Stimulated activated CD4-positive, alpha-beta T cell treated with anti-CD3 and anti-CD28 coated beads, Interleukin-1b, Interleukin-23, amount 100 ng/mL, for 1 hour (primary cell): ENCODE measurements at places on chromosomes 7 and 10.

GRCh38 chr7:140541513-140542227 lies 62.4 kb upstream of the MKRN1 start:
- DNase-seq: no peak

DNA sequence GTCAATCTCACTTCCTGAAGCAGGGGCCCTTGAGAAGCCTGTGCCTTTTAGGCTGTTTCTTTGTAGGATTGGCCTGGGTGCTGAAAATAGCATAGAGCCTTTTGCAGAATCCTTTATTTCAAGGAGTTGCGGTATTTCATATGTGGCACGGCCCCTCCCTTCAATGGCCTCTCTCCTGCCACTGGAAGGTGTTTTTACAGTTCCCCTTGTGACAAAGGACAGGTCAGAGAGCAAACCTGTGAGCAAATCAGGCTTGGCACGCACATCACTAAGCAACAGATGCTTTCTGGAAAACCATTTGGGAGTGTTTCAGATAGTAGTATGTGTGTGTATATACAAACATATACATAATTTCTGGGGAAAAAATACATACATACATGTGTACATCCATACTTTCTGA lies 388.6 kb upstream of the C7orf33 start:
- no peak for DNase-seq

DNA sequence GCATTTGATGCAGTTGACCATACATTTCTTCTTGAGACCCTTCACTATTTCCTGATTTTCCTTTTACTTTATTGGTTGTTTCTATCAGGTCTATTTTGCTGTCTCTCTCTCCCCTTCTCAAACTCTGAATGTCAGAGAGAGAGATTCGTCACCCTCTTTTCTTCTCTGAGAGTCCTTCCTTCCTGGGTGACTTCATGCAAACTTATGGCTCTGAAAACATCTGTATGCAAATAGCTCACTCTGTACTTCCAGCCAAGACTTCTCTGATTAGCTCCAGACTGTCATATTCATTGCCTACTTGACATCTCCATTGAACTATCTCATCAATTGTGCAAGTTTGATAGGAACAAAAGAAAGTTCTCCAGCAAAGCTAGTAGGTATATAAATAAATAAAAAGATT lies 191.7 kb upstream of the KLF6 start:
- DNase-seq: no peak

DNA sequence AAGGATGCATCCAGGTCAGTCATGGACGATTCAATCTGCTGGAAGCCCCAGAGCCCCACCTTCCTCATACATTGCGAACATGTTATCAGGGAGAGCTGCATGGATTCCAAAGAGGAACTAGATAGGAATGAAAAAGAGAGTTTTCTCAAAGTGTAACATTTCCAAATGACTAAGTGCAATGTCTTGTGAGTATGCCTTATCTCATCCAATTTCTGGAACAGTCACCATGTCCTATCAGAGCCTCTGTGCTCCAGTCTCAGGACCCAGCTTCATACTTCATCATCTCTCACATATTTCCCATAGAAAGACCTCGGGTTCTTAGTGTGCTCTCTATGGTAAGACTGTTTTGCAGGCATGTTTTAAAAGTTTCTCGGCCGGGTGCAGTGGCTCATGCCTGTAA lies 26.8 kb downstream of the ZC3HC1 start:
- DNase-seq: no peak

- DNase-seq: no peak
Observed at GRCh38 chr7:7867846-7868571, 100.6 kb upstream of the GLCCI1 start.

GRCh38 chr7:26978146-26978545 lies 113.8 kb upstream of the SKAP2 start:
- DNase-seq: no peak

DNA sequence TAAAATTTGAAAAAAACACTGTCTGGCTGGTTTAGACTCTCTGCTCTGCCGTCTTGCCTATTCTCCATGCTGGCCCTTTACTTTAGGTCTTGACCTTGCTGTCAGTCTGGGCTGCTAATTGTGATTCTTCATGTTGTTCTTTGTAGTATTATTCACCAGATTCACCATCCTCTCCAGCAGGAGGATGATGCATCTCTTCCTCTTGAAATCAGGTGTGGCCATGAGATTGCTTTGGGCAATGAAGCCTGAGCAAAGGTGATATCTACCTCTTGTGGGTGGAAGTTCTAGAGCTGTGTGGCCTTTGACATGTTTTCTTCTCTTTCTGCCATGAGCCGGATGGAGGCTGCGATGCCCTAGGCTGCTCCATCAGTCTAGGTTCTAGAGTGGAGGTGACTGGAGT lies 51.3 kb upstream of the ITPRID1 start:
- DNase-seq: no peak

GRCh38 chr7:116443646-116444045 lies 55.9 kb upstream of the CAV2 start:
- no peak for DNase-seq

GRCh38 chr7:115387137-115387536 lies 465.2 kb downstream of the MDFIC start:
- no peak for DNase-seq

- DNase-seq: no peak
Observed at GRCh38 chr10:105974803-105975456, 1189.6 kb downstream of the SORCS1 start.

DNA sequence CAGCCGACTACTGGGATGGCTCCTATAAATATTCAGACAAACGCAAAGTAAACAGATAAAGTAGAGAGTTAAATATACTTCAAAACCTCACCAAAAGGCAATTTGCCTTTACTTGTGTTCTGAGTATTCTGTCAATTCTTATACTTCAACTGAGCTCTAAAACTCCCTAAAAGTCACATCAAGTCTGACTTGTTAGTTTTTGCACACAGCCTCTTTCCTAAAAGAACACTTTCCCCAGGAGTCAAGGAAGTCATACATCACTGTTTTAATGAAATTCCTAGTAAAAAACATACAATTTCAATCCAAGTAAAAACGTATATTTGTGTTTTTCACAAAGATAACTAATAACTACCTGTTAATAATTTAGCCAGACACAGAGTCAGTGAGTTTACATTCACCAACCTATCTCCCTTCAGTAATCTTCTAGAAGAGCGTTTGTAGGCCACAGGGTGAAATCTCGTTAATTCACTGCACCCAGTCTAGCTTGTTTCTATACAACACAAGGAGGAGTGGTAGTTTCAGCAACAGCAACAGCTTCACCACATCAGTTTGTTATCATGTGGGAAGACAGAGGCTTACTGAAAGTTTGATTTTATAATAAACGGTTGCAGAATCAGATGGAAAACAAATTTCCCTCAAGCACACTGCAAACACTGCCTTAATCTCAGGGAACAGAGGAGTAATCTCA lies 2.7 kb downstream of the COBL start:
- DNase-seq: no peak

DNA sequence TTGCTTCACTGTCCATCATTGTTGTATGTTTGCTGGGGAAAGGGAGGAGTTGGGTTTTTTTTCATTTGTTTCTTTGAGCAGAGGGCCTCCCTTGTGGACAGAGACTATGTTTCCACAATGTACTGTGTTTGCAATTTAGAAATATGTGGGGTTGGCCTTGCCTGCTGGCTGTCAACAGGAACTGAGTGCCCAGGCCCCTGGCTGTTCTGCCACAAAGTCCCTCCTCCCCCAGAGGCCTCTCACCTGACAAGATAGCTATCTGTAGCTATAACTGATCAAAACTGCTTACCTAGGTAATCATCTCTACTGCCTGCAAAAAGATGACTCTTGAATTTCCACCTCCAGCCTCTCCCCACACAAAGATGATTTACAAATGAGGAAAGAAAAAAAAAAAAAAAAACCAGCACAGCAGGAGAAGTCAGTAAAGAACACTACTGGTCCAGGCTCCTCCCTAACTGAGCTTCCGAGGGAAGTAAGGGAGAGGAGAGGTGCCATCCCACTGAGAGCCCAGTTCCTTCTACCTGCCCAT lies 121.8 kb downstream of the SGMS1 start:
- DNase-seq: no peak

DNA sequence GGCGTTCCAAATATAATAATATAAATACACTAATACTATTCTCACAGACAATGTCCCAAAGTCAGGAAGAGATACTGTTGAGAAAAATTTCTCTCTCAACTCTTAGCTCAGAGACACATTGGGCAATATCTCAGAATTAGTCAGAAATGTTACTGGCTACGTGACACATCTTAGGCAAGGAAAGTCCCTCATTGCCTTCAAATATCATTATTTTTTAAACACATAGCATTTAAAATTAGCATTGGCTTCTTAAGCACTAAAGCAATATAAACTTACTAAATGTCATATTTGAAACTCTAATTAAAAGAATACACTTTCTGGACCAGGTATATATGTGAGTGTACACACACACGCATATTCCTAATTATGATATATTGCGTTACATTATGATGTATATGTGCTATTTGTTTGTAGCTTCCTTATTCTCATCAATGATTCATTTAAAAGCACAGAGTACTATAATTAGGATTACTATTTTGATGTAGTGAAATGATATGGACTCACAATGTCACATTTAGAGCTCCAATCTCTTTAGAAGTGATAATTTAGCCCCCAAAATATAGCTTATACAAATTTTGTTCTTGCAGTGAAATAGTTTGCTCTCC lies 255.8 kb downstream of the TWIST1 start:
- DNase-seq: no peak

DNA sequence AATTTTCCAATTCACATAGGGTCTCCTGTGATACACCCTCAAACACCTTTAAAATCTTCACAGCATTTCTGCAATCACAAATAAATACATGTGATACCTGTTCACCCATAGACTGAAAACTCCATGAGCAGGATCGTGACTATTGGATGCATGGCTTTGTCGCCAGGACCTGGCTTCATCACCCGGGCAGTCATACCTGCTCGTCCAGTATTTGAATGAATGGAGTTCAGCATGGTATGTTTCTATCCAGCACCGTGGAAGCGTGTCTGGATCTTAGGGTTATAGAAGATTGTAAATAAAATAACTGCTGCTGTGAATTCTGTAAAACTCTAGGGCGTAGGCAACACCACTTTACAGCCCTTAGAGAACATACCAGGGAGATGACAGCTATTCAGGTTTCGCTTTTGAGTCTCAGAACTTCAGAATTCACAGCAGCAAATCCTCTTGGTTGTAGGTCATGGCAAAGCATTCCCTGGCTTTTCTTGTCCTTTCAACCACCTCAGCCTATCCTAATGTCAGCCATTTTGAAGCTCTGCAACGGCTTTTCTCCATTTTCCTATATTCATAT lies 47.4 kb upstream of the USP6NL start:
- DNase-seq: no peak

DNA sequence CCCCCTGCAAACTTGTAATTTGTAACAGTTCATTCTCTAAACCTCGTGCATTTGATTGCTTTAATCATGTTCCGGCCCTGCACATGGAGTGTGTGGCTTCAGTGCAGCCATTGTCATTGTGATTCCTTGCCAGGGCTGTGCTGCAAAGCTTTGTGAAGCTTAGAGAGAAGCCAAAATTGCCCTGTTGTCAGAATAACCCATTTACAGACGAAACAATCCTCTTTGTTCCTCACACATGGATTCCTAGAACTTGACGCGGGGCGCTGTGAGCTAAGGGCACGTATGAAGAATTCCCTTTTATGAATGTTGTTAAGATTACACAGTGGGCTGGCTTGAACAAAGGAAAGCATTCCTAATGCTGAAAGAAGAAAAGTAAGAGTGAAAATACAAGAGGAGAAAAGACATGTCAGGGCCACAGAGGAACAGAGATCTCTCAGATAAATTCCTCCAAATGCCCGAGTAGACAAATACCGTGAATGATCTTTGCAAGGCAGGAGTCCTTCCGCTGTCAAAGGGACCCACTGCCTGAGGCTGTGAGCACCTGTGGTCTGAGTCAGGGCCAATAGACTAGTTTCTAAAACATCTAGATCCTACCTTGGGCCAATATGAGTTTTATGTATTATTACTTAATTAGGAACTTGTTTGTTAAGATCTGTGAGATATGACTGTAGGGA lies 205.4 kb upstream of the C7orf33 start:
- DNase-seq: no peak

- DNase-seq: no peak
Observed at GRCh38 chr7:45599851-45600706, 25.9 kb downstream of the ADCY1 start.

DNA sequence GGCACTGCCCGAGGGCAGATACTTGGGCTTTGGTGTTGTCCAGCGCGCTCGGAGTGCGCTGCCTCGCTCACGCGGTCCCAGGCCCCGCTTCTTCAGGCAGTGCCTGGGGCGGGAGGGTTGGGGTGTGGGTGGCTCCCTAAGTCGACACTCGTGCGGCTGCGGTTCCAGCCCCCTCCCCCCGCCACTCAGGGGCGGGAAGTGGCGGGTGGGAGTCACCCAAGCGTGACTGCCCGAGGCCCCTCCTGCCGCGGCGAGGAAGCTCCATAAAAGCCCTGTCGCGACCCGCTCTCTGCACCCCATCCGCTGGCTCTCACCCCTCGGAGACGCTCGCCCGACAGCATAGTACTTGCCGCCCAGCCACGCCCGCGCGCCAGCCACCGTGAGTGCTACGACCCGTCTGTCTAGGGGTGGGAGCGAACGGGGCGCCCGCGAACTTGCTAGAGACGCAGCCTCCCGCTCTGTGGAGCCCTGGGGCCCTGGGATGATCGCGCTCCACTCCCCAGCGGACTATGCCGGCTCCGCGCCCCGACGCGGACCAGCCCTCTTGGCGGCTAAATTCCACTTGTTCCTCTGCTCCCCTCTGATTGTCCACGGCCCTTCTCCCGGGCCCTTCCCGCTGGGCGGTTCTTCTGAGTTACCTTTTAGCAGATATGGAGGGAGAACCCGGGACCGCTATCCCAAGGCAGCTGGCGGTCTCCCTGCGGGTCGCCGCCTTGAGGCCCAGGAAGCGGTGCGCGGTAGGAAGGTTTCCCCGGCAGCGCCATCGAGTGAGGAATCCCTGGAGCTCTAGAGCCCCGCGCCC lies at the start of gene NPY:
TSS of gene NPY (plus strand) at position 294 of the 802 bp plus-strand sequence. CDS start 1,051 bp downstream, outside the sequence.
- DNase-seq: no peak

GRCh38 chr7:98360221-98361130 lies 40.4 kb downstream of the BAIAP2L1 start:
- no peak for DNase-seq

- no peak for DNase-seq
Observed at GRCh38 chr10:47088656-47089354, 177.6 kb downstream of the PTPN20 start.

DNA sequence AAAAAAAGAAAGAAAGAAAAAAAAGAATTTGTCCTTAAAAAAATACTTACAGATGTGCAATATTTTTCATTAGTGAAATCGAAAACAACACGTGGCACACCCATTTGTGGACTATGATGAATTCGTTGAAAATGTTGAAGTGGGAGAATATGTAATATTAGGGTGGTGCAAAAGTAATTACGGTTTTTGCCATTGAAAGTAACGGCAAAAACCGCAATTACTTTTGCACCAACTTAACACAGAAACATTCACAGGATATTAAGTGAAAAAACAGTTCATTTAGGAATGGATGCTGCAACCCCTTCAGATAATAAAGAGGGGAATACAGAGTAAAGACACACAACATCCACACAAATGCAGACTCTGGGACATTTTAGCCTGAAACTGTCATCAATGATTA lies 96.0 kb downstream of the CALN1 start:
- no peak for DNase-seq

GRCh38 chr10:107747851-107748250 lies 583.3 kb upstream of the SORCS1 start:
- DNase-seq: no peak
